ENCODE measurements at places on chromosomes 12 and 14. TPM values are rescaled to one million over a fixed set of nuclear protein-coding genes. Genes with fewer than 3 reads are reported as not detected.

Gene TMEM263
- polyA plus RNA-seq: 80.7 TPM

Gene CCDC177
- 0.06 TPM for polyA plus RNA-seq

Gene PTPRQ
- polyA plus RNA-seq: 21.8 TPM

Gene KCNH5
- polyA plus RNA-seq: 0.25 TPM

Gene SIX1
- polyA plus RNA-seq: 11.4 TPM

Gene OLR1
- polyA plus RNA-seq: 1.8 TPM

Measured in right renal pelvis (tissue), 4 donors.